ENCODE measurements at places on chromosomes 16 and 17.

DNA sequence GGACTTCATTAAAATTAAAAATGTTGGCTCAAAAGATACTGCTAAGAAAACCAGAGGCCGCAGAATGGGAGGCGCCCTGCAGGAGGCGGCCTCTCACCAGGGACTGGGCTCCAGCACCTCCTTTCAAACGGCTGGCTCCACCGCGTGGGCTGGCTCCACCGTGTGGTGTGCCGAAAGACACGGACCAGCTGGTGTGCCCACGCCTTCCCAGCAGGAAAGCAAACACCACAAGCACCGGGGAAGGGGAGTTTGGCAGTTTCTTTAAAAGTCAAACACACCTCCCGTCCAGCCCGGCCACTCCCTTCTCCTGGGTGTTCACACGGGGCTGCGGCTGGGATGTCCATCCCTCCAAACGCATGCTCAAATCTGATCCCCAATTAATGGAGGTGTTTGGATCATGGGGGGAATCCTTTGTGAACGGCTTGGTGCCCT lies 13.9 kb downstream of the HAGH start:
- no peak for DNase-seq

GRCh38 chr17:77125432-77125901 lies 15.3 kb upstream of the SEC14L1 start:
- DNase-seq = no peak

GRCh38 chr16:49665482-49666230 lies 190.3 kb downstream of the ZNF423 start:
- DNase-seq = no peak

GRCh38 chr17:6303664-6304063 lies 131.3 kb downstream of the AIPL1 start:
- no peak for DNase-seq

GRCh38 chr17:12659500-12659899 lies 6.2 kb upstream of the MYOCD start:
- DNase-seq = no peak

DNA sequence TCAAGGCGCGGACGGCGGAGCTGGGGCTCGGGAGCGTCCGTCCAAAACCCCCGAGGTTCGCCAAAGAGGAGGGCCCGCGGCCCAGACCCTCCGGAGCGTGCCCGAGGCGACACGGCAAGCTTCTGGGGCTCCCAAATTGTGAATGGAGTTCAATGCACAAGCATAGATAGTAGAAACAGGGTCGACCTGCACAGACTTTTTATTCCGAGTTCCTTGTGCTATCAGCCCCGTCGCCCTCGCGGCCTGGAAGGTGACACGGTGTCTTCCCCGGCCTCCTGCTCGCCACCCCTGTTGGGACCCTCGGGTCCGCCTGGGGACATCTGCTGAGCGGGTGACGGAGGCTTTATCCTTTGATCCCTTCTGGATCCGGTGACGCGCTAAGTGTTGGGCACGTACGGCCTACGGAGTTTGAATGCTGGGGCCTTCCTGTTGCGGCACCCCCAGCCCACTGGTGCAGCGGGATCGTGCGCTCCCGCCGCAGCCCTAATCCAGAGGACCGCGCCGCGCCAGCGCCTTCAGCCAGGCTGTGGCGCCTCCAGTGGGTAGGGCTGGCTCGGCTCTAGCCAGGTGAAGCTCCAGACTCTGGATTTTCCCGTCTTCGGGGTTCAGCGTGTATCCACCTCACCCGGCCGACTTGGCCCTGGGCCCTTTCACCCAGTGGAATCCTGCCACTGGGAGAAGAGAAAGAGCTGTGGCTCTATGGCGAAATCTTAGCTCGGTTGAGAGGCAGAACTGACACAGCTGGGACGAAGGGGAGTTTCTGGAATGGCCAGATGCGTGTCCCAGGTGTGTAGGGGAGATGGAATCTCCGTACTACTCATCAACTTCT lies 17.0 kb upstream of the NTN1 start:
- no peak for DNase-seq

GRCh38 chr17:7426896-7427489 lies 1.6 kb downstream of the SPEM2 start:
- DNase-seq = no peak

- no peak for DNase-seq
These were observed 48.4 kb downstream of the RNF157 start for GRCh38 chr17:76191896-76192295.

DNA sequence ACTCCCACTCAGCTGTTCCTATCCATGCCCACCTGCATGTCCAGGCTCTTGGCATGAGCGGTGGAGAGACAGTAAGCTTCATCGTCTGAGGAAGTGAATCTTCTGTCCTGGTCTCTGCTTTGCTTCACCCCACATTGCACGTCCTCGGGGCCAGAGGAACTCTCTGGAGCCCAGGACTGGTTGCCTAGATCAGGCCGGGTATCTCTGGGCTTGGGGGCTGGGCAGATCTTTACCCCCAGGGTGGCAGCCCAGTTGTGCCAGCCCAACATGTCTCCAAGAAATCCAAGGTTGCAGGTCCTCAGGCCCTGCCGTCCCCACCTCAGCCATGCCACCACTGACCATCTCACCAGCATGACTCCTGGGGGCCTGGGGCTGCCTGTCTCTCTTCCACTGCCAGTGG lies 58.3 kb downstream of the BEAN1 start:
- no peak for DNase-seq

GRCh38 chr16:85011846-85012284 lies 530 bp upstream of the ZDHHC7 start:
- DNase-seq = no peak

DNA sequence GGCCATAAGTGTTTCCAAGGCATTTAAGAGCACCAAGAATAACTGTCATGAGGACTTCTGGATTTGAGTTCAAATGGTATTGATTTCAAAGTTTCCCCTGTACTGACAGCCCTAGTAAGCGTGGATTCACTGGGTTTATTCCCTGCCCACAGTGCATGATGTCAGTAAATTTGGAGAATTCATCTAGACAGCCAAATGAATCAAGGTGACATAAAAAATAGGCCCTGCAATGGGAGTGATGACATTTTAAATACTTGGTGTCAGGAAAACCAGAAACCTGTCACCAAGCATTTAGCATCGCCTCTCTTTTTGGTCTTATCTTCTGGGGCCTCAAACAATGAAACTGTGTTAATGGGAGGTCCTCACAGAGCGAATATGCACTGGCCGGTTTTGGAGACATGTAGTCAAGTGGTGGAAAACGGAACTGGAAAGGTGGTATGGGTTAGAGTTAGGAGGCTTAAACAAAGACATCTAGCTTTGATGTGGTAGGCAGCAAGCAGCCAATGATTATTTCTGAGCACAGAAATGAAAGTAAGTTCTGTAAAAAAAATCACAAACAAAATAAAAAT lies 29.1 kb downstream of the COG4 start:
- no peak for DNase-seq

DNA sequence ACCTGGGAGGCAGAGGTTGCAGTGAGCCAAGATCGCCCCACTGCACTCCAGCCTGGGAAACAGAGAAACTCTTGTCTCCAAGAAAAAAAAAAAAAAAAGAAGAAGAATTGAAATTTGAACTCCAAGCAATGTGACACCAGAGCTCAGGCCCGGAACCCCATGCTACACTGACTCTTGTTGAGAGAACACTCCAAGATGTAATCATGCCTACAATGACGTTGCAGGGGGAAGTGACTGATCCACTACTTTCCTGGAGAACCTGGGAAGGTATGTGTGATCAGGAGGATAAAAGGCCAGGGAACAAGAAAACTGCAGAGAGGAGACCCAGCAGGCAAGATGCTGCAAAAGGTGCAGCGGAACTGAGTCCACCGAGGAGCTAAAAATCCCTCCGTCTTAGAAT lies 57.9 kb downstream of the ADCY9 start:
- DNase-seq = peak; percentile 38

GRCh38 chr16:77918809-77919707 lies 103.3 kb upstream of the CLEC3A start:
- DNase-seq = peak; percentile 16

- DNase-seq = no peak
These were observed 108.5 kb downstream of the CNTNAP4 start for GRCh38 chr16:76385601-76386230.

GRCh38 chr17:6456321-6456720 lies 12.1 kb downstream of the PIMREG start:
- no peak for DNase-seq

GRCh38 chr16:63613701-63614100 lies 1508.2 kb downstream of the CDH11 start:
- DNase-seq = no peak

- DNase-seq = peak; percentile 19
These were observed 29.4 kb downstream of the TANC2 start for GRCh38 chr17:62995377-62995885.

DNA sequence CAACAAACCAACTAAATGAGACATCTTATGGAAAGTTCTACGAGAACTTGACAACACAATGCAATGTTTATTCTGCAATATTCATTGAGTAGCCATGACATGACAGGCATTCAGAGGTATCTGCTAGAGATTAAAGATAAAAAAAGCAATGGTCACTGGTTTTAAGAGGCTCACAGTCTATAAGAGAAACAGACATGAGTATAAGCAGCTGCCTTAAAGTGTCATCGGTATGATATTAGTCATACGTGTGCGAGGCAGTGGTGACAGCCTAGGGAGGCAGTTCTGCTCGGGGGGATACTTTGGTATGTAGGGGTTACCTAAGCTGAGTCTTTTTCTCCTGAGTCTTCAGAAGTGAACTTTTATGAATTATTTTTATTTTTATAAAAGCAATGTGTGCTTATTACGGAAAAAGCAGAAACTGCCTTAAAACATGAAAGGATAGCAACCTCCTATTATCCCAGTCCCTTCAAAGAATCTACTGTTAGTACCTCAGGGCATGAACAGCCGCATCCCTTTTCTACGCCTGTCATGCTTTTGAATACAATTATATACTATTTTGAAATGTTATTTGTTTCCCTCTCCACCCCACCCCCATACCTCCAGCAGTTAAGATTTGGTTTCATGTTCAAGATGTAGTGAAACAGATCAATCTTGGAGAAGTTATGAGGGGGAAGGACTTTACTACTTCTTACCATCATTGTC lies 7.7 kb downstream of the ST6GALNAC1 start:
- no peak for DNase-seq

DNA sequence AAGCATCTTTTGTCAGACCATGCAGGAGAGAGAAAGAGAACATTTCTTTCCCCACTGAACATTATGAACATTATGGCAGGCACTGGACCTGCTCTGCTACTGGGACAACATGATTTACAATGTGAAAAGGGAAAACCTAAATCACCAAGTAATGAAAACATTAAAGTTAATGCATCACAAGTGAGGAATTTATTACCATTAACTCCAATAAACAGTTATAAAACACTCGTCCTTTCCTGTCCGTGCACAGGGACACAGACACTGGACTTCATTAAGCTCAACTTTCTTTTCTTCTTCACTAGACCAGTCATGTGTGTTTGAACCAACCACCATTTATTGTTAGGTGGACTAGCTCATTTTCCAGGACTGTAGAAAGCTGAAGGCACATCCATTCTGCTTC lies 95.4 kb downstream of the SNX11 start:
- no peak for DNase-seq

DNA sequence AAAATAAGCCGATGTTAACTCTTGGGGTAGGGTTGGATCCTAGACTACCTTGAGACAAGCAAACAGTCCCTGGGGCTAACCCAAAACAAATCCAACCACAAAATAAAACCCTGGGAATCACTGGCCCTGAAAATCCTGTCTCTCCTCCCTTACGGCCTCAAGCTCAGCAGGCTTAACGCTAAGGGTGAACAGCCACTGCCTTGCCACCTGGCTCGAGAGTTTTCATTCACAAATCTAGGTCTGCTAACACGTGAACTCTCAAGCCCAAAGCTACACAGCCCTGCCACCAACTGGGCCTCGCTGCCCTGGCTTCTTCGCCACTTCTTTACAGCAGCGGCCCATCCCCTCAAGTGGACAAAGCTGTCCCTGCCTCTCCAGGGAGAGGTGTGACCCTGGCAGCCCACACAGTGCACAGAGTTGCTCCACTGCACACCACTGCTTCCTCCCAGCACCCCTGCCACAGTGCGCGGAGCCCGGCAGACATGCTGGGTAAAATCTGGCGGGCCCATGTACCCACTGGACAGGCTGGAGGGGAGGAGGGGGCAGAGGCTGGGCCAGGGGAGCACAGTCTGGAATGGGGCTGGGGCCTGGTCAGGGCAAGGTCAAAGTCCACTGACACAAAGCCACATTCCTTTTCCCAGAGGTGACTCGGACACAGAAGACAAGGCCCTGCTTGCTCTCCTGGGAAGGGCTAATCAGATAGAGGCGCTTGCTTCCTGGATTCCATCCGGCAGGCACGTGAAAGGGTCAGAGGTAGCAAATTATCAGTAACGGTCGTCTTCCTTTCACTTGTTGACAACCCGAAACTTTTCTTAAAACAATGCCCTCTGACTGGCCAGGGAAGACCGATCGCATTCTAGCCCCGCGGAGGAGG lies 996 bp downstream of the PCYT2 start:
- DNase-seq = no peak

DNA sequence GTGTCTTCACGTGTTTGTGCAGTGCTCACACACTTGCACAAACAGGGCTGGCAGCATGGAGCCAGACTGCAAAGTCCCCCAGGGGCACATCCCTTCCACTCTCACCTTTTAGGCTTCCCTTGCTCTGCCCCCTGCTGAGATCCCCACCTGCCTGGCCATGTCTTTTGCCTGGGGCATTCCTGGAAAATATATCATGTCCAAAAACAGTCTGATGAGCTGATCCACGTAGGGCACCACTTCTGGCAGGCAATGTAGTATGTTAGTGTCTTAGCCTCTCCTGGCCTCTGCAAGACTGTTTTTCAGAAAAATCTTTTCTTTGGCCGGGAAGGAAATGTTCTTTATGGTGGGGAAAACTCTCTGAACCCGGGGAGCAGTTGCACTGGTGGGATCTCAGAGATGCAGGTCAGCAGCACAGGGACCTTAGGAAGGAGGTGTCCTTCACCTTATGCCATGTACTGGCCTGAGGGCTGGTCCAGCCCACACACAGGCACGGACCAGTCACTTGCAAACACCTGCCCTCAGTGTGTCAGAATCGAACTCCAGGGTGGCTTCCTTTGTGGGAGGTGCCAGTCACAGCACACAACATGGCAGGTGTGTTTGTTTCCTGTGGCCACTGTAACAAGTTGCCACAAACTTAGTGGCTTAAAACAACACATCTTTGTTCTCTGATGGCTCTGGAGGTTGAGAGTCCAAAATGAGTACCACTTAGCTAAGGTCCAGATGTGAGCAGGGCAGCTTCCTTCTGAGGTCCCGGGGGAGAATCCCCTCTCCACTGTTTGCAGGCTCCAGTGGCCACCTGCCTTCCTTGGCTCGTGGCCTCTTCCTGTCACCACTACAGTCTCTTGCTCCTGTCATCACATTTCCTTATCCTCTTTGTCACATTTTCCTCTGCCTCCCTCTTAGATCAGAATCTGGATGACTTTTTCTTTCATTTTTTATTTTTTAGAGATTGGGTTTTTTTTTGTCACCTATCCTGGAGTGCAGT lies 46.6 kb downstream of the MPRIP start:
- DNase-seq = no peak
